ENCODE measurements at places on chromosomes 4 and X.

DNA sequence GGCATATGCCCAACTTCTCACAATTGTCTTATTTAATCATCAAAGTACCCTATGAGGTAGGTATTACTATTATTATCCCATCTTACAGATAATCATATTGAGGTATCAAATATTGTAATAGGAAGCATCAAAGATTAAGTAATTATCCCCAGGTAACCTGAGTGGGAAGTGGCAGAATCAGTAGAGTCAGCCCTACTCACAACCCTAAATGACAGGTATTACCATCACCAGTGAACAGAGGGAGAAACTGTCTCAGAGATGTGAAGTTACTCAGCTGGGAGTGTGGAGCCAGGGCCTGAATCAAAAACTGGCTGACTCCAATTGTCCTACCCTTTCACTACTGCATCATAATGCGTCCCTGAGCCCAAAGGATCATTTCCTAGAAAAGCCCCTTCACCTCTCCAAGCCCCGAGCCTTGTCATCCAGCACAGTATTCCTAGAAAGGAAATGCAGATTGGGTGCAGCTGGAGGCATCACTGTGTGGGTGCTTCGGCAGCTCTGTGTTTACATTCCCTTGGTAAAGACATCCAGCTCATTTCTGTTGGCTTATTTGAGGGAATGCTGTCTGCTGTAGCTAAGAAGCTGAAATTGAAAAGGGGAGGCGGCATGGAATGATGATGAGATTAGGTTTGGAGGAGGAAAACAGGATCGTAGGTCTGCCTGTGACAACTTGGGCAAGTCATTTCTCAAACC lies 72.8 kb downstream of the DHX15 start:
- no peak for DNase-seq

GRCh38 chr4:133464311-133464710 lies 315.2 kb downstream of the PCDH10 start:
- no peak for DNase-seq

GRCh38 chrX:2503591-2504500 lies 3.1 kb upstream of the DHRSX start:
- no peak for DNase-seq

DNA sequence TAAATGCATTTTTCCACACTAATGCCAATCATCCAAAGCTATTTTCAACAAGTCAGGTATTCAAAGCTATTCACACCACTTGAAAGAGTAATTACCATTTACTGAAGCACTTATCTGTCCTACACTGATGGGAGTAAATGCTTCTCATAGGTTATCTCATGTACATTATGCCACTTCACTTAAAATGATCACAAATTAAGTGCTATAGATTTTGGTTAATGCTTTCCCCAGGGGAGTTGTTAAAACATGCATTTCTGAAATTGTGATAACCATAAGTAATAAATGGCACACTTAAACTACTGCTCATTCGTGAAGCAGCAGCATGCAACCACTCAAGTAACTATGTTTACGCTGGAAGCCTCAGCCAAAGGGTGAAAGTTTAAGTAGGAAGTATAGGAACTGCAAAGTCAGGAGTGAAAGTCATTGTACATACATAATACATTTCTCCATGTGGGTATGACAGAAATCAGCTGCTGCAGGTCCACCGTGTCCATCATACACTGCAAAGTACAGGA lies 6.6 kb downstream of the PPM1K start:
- DNase-seq = no peak

- no peak for DNase-seq
Measured at GRCh38 chrX:330726-331150, 12.1 kb upstream of the GTPBP6 start.

DNA sequence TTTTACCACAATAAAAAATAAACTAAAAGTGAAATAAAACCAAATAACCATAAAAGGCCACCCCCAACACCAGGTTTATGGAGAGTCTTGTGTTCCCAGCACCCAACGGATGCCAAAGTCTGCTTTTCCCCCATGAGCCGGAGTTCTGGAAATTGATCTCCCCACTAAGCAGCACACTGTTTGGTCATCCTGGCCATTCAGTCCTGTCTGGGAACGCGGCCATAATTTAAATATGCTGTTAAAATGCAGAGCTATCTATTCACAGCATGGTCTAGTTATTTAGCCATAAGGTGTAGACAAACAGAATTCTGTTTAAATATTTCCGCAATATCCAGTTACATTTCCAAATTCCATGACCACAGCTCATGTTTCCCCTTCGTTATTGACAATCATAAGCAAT lies 129.6 kb upstream of the TBL1X start:
- no peak for DNase-seq

DNA sequence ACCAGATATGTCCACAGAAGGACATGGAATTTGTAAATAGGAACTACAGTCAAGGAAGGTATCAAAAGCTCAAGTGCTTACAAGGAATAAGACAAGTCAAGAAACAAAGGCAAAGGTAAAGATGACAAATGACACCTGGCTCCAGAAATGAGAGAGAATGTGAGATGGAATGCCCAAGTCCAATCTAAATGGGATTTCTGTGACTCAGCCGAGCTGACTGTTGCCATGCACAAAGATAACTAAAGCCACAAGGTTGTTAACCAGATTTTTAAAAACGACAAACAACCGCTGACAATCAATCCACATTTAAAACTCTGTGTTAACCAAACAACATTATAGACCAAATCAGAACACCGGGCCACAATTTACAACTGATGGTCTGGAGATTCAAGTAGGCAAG lies 1.1 kb downstream of the NFXL1 start:
- no peak for DNase-seq

DNA sequence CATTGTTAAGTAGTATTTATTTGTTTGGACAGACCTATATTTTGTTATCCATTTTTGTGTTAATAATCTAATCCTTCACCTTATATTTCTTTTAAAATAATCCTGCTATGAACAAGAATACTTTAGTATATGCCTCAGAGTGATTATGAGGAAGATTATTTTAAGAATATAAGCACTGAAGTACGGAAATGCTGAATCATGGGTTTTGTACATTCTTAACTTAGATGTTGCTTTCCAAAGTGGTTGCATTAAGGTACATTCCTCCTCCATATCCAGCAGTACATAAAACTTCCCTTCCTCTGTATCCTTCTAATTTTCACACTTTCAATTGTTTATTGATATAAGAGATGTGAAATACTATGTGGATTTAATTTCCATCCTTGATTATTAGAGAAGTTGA lies 491.4 kb upstream of the GRID2 start:
- DNase-seq = no peak

- no peak for DNase-seq
Measured at GRCh38 chr4:8044699-8045098, 105.0 kb upstream of the AFAP1 start.

GRCh38 chr4:23871426-23871825 lies 18.4 kb downstream of the PPARGC1A start:
- no peak for DNase-seq

DNA sequence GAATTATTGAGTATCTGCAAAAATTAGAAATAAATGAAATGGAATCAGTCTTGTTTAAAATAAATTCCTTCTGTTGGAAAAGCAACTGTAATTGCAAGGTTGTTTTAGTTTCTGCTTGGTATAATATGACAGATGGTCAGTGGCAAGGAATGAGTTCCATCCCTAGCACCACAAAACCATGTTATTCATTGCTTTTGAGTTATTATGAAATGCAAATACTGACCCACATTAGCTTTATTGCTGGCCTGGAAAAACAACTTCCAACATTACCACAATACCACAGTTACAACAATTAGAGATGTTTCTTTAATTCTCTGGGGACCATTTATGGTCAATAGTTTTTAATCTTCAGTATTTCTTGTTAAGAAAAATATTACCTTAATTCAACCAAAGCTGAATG lies 194.4 kb downstream of the TMA16 start:
- DNase-seq = no peak

DNA sequence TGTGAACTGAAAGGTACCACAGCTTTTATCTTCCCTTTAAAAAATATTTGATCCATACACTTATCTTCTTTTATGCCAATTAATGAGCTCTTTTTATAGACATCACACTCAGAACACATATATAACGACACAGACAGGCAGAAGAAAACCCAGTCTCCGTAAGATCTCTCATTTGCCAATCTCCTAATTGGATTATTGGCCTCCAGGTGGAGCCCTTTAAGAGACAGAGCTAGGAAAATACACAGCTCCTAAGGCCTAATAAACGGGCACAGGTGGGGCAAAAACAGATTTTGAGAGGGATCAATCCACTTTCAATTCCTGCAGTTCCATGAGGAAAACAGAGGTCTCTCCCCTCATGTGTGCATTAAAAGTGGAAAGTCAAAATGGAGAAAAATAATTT lies 1495.4 kb downstream of the RPA4 start:
- DNase-seq = no peak

GRCh38 chrX:71615954-71616353 lies 2.4 kb downstream of the CXCR3 start:
- no peak for DNase-seq

Data from CD4-positive, alpha-beta T cell treated with Interleukin-10 for 1 hour (primary cell).